ENCODE measurements at places on chromosomes 3 and 15.

DNA sequence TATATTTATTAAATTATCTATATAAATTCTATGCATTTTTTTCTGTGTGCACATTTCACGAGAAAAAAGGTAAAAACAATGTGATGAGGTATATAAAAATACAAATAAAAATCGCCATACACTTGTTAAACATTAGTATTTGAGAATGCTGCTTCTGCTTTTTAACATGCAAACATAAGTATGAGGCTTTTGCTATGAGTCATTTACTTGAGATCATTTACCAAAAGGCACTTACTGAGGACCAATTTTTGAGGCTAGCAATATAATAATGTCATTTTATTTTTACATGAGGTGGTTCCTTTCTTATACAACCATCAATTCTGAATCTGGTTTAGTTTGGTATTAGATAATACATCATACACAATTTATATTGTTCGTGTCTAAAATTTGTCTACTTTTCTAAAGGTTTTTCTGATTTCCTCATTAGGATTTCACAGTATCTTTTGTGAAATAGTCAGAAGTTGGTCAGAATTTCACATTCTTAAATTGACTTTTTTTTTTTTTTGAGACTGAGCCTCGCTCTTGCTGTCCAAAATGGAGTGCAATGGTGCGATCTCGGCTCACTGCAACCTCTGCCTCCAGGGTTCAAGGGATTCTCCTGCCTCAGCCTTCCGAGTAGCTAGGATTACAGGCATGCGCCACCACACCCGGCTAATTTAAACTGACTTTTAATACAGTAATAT is 25.6 kb downstream of the DCUN1D1 start:
- DNase-seq, result no peak

- DNase-seq, result no peak
Observed at GRCh38 chr15:94858011-94858410, 626.6 kb downstream of the MCTP2 start.

DNA sequence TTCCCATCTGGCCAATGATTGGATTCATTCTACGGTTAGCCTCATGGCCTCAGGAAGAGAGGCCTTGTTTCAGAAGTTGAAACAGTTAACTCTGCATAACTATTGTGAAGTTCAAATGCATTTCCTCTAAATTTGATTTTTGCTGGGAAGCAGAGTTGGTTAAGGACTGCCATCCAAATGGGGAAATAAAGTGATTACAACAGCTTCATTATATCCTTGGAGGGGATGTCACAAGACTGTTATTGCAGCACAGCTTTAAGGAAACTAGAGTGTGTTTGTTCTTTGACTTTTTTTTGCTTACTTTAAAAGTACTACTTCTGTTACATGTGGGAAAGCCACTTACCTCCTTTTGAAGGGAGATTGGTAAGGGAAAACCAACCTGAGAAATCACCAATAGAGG is 164.8 kb downstream of the AKAP13 start:
- no peak for DNase-seq

- no peak for DNase-seq
Observed at GRCh38 chr3:193506921-193507320, 47.8 kb downstream of the ATP13A4 start.

DNA sequence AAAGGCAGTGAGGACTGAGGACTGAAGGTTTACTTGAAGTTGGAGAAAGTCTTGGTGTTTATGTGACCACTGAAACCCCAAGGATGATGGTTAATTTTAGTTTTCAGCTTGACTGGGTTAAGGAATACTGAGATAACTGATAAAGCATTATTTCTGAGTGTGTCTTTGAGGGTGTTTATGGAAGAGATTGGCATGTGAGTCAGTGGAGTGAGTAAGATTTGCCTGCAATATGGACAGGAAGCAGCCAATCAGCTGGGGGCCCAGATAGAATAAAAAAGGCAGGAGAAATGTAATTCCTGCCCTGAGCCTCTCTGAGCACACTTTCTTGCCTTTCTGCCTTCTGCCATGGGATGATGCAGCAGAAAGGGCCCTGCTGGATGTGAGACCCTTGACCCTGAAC is 92.4 kb downstream of the KBTBD8 start:
- no peak for DNase-seq

DNA sequence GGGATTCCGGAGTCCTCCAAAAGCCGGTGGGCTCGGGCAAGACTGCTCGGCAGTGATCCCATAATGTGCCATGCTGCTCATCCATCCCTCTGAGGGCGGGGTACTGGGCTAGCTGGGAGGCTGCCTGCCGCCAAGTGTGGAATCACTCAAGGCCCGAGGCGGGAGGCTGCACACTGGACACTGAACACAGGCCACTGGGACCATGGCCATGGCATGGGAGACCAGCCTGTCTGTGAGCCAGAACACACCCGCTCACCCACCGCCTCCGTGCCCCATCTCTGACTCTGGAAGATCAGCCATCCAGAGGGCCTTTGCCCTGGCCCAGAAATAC is 1.4 kb downstream of the C3orf22 start:
- DNase-seq, result peak; percentile 8

DNA sequence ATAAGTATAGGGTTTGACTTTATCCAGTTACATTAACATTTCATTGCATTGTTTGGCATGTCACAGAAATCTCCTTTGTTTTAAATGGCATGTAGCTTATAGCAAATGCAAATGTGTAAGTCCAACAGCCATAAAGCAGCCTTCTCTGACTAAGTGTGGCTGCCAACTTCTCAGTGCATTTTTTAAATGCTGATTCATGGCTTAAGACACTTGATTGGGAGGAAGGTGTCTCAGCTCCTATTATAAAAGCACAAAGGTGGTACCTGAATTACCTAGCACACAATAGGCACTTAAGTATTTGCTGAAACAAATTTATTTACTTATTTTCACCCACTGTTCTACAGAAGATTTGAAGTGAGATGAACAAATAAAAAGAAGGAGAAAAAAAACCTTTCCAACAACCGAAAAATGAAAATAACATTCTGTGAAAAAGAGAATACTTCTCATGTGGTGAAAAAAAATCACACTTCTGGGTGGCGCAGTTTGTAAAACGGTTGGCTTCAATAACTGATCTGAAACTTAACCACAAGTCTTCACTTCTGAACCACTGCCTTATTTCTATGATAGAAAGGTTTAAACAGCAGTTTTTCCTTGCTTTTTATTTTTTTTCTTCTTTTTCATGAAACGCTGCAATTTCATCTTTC is 105.5 kb upstream of the ICE2 start:
- no peak for DNase-seq

DNA sequence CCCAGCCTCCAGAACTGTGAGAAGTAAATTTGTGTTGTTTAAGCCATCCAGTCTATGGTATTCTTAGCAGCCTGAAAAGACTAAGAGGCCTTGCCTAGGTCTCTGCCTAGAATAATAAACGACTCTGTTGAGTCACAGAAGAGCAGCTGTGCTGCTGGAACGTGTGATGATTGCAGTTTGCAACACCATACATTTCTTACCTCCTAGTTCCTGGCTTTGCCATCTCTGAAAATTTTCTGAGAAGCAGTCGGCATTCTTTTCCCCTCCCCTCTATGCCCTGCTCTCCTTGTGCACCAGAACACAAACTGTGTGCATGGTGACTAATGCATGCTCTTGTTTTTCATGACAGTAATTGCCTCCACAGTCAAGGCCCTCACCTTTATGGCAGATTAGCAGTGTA is 301.3 kb downstream of the IL20RB start:
- DNase-seq, result no peak

GRCh38 chr3:14988988-14989394 is 41.6 kb downstream of the NR2C2 start:
- no peak for DNase-seq

GRCh38 chr15:51038162-51038973 is 56.3 kb downstream of the TNFAIP8L3 start:
- no peak for DNase-seq

GRCh38 chr3:126982126-126982470 is 817 bp upstream of the PLXNA1 start:
- no peak for DNase-seq

DNA sequence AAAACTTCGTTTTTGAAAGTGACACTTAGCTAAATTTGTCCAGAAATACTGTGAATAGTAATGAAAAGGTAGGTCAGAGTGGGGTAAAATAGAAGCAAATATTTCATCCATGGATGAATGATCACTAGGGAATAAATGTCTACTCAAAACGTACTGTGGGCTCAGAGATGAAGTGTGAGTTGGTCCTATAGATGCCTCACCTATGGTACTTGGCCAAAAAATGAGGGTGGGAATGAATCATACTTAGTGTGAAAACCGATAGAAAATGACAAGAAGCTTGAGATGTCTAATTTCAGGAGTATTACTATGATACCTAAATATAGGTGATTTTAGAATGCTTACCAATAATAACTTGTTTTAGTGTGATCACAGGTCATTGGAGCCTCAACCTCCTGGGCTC is 155.9 kb downstream of the GMNC start:
- no peak for DNase-seq

DNA sequence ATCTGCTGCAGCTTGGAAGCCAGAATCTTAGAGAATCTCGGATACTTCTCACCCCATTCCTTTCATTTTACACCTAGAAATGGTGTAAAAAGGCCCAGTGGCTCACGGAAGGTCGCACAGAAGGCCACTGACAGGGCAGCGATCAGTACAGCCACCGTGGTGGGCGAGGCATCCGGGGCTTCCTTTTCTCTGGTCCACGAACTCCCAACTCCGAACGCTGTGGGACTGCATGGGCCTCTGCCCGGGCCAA is 36.3 kb upstream of the POLG start:
- no peak for DNase-seq

- DNase-seq, result no peak
Observed at GRCh38 chr3:10450494-10451440, 54.6 kb downstream of the ATP2B2 start.

- DNase-seq, result no peak
Observed at GRCh38 chr3:71849681-71850080, 64.7 kb upstream of the PROK2 start.

DNA sequence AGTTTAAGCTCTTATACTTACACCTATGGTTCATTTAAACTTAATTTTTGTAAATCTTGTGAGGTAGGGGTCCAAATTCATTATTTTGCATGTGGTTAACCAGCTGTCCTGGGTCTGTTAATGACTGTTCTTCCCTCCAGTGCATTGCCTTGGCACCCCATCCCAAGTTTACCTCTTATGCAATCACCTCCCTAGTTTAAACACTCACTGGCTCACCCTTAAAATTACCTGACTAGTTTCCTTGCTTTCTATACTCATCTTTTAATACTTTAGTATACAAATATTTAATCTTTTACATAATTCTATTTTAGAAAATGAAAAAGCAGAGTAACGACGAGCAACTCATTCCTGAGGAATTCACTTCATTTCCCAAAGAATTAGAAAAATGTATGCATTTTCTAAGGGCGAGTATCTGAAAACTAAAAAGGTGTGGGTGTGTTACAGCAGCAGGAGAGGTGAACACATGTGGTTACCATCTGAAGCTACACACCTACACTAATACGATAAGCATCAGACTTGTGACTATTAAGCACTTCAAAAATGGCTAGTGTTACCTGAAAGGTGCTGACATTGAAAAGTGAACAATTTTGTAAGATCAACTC is 33.7 kb downstream of the TJP1 start:
- DNase-seq, result no peak

GRCh38 chr3:44762690-44763089 is 1.1 kb downstream of the KIF15 start:
- no peak for DNase-seq

- no peak for DNase-seq
Observed at GRCh38 chr3:150388498-150389418, 19.3 kb upstream of the TSC22D2 start.

DNA sequence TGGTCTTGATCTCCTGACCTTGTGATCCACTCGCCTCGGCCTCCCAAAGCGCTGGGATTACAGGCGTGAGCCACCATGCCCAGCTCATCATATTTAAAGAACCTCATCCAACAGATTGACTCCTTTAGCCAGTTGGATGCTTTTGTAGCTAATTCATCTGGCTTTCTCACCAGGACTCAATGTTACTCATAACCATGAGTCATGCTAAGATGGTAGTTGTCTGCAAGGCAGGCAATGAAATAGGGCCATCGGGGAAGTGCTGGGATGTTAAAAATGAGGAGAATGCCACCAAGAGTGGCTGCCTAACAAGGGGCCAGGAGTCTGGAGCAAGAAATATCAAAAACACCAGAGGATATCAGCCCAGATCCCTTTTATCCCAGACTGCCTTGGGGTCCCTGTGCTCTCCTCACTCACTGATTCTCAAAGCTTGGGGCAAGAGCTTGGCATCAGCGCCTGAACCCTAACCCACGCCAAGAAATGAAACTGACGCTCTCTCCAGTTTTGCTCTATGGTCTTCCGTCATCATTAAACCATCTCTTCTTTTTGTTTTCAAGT is 7.4 kb upstream of the PCOLCE2 start:
- DNase-seq, result no peak

DNA sequence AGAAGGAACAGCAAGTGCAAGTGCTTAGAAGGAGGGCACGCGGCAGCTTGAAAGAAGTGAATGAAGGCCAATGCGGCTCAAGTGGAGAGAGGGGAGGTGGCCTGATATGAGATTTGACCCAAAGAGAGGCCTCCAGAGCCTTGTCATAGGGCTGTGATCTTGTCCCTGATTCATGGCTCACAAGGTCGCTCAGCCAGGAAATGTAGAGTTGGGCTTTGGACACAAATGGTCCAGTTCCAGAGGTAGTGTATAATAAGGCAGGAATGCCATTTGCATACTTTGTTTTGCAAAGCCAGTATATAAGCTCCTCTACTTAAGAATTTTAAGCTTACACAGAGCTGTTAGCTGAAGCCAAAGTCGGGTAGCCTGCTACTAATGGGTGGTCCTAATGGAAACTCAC is 33.7 kb downstream of the HGD start:
- no peak for DNase-seq

DNA sequence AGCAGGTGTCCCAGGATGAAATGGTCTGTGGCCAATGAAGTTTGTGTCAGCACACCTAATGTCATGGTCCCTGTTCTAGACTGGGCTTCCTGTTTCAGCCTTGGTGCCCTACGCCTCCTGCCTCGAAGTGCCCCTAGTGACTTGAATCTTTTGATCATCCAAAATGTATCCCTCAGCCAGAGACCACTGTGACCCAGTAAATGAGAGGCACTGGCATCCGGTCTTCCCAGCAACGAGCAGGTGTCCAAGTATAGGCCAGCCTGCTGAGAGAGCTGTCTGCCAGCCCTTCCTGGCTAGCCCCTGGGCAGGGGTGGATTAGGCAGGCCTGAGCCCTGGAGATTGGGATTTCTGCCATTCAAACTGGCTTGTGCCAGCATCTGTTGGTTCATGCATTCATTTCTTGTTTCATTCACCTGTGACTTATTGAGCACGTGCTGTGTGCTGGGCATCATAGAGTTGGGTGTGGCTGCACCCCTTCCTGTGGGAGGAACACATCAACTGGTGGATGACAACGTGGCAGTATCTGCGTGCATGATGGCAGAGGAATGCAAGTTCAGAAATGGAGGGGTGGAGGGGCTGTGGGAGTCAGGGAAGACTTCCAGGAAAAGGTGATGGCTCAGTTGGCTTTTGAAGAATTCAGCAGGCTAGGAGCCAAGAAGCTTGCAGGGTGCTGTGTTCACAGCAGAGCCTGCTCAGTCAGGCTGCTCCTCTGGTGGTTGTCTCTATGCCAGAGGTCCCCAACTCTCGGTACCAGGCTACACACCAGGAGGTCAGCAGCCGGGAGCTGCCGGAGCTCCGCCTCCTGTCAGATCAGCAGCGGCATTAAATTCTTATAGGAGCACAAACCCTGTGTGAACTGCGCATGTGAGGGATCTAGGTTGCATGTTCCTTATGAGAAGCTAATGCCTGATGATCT is 21.6 kb downstream of the ESYT3 start:
- DNase-seq, result no peak

Measured in head of caudate nucleus (tissue), 42 donors.